Activated CD4-positive, alpha-beta T cell treated with anti-CD3 and anti-CD28 coated beads for 24 hours (primary cell): ENCODE measurements at places on chromosomes 1 and 21.

DNA sequence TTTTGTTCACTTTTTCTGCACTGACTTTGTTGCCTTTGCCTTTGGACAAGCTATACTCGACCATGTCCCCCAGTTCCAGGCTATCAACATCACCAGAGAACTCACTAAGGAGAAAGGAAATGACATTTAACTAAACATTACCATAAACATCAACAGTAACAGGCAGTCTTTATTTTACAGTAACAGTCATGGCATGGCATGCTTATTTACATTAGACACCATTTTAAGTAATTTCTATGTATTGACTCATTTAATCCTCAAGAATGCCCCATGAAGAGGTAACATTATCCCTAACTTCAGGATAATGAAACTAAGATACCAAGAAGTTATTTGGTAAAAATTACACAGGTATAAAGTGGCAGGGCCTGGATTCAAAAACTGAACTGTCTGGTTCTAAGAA is 8.7 kb upstream of the NRAS start:
- no peak for DNase-seq

DNA sequence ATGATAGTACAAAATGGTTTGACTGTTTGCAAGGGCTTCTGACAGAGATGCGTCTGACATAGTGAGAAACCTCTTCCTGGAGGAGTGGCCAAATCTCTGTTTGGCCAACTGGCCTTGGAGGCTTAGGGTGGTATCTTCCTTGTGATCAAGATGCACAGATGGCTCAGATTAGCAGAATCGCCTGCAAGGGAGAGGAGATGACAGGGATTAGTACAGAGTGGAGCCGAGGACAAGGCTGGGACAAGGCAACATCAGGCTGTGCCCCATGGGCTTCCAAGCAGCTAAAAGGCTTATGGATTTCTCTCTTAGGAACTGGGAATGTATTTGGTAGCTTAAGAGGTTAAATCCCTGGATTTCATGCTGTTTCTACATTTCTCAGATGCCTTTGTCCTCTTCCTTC is 379.1 kb downstream of the SIPA1L2 start:
- no peak for DNase-seq

DNA sequence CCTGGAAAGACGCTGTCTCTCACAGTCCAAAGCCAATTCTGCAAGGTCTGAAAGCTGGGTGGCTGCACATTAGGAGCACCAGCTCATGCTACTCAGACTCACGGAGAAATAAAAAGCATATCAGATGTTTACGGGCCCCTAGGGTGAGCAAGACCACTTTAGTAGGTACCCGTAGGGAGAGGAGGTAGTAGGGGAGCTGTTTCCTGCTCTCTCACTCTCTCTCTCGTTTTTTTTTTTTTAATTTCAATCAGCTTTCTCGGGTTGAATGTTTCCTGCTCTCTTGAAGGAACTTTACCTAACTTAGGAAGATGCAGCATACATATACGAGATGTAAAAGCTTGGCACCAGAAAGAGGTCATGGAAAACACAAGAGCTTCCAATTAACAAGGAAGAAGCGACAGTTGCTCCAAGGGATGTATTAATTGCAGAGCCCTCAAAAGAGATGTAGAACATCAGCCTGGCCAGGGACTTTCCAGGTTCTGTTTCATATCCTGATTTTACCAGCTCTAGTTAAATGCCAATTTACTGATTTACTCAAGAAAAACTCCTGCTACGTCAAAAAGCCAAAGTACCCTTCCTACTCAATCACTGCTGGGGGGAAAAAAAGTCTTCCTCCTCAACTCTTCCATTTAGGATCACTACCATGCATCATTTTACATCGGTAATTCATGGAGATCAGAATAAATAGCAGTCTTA is 3.1 kb downstream of the LORICRIN start:
- no peak for DNase-seq

- no peak for DNase-seq
Observed at GRCh38 chr1:12622506-12622905, 4.5 kb upstream of the DHRS3 start.

DNA sequence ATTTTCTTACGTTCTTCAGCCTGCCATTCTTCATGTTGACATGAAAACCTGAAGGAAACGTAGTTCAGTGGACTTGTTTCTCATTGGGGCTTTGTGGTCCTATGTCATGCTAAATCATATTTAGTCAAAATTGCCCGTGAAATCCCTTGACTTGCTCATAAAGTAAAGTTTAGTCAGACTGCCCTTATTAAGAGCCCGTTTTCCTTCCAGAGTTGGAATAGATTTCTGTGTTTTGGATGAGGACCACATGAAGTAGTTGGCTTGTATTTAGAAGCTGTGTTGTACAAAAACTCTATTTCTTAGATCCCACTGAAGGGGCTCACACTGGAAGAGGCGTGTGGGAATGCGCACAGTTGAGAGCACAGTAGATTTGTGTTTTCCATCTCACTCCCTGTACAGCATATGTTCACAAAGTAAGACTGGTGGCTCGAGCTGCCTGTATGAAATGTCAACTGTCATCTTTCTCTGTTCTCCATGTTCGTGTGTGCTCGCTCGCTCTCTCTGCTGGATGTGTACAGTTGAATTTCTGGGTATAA is 42.4 kb downstream of the CAMTA1 start:
- no peak for DNase-seq

- no peak for DNase-seq
Observed at GRCh38 chr1:110463725-110464124, 12.8 kb downstream of the PROK1 start.

DNA sequence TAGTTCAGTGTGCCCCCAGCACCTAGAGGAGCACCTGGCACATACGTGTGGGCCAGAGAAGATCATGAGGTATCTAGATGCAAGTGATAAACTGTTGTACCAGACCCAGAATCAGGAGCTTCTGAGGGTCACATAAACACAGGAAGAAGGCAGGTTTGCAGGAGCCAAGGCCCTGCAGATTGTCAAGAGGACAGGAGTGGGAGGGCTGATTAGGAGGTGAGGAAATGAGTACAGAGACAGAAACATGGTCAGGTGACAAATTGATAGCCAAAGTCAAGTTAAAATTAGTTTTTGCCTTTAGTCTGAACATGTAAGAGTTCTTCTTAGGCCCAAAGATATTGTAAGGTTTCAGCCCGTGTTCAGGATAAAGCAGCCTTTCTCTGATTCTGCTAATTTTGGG is 14.0 kb upstream of the TRAF3IP3 start:
- DNase-seq = no peak

DNA sequence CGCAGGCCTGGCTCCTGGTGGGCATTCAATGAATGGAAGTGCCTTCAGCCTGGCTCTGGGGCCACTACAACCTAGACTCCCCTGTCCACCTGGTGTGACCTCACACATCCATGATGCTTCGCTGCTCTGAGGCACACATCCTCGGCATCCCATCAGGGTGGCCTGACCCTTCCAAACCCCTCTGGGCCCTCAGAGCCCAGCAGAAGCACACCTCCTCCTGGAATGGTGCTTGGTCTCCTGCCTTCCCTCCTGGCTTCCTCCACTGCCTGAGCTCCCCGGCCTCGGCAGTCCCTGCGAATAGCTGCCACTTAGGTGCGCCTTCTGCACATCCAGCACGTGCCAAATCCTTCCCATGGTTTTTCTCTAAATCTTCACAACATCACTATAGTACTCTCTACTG is 133.8 kb downstream of the GLIS1 start:
- DNase-seq = no peak

DNA sequence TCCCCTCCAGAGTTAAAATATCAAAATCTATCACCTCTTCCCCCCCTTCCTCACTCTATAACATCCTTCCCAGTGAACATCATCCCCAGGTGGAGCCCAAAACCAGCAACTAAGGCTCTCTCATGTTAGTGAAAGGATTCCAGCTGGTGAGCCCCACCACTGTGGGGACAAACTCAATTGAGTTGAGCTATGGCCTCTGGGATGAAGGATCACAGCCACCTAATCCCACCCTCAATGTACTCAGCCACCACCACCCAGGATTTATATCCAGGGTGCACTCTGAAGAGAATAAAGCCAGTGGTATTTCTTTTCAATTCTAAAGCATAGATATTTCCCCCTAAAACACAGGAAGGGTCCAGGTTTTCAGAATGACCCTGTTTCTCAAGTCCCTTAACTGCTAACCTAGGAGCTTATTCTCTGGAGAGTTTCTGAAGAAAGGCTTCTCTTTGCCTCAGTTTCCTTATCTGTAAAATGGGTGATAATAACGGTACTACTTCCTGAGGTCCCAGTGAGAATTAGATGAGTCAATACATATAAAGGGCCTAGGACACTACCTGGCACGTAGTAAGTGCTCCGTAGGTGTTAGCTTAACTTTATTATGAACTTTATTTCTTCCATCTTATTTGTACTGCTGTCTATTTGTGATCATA is 15.6 kb upstream of the BOLA1 start:
- DNase-seq = no peak

GRCh38 chr1:223609066-223609465 is 56.4 kb downstream of the CAPN8 start:
- no peak for DNase-seq

DNA sequence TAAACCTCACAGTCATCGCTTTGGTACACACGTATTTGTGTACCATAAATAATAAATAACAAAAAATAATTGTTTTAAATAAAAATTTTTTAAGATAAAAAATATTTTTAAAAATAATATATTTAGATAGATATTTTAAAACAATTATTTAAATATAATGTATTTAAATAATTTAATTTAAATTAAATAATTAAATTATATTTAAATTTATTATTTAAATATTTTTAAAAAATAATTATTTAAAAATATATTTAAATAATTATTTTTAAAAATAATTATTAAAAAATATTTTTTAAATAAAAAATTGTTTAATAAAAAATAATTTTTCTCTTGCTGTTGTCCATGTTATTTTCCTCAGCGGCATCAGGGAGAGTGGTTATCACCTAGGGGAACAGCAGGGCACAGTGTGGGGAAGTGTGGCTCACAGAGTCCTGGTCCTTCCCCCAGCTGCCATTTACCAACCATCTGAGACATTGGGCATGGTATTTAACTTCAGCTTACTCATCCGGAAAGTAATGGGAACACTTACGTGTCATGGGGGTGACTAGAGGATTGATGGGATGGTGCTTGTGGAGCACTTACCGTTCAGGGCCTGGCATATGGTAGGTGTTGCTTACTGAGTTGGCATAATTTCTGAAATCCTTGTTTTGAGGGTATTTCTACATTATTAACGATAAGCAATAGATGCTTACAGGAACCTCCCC is 92.9 kb upstream of the TSPAN2 start:
- DNase-seq = no peak

- no peak for DNase-seq
Observed at GRCh38 chr1:203754455-203754864, 10.5 kb upstream of the LAX1 start.
